ENCODE measurements at places on chromosomes 11 and 22.

DNA sequence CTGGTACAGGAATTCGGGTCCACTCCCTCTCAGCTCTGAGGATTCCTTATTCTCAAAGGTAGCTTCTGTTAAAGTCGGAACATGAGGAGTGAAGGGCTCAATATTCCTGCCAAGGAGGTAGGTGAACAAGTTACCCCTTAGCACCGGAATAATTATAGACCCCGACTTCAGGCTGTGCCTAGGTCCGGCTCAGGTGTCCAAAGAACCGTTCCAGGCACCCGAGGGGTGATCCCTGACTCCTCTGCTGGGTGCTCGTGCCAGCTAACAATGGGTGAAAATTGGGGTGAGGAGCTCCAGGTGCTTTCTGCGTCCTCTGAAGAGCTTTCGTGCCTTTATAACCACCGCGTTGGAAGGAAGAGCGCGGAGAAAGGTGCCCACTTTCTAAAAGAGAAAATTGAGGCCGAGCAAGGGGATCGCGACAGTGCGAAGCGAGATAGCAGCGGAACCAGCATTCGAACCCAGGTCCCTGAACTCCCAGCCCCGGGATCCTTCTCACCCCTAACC lies 393 bp downstream of the CYB561A3 start:
- no peak for DNase-seq

DNA sequence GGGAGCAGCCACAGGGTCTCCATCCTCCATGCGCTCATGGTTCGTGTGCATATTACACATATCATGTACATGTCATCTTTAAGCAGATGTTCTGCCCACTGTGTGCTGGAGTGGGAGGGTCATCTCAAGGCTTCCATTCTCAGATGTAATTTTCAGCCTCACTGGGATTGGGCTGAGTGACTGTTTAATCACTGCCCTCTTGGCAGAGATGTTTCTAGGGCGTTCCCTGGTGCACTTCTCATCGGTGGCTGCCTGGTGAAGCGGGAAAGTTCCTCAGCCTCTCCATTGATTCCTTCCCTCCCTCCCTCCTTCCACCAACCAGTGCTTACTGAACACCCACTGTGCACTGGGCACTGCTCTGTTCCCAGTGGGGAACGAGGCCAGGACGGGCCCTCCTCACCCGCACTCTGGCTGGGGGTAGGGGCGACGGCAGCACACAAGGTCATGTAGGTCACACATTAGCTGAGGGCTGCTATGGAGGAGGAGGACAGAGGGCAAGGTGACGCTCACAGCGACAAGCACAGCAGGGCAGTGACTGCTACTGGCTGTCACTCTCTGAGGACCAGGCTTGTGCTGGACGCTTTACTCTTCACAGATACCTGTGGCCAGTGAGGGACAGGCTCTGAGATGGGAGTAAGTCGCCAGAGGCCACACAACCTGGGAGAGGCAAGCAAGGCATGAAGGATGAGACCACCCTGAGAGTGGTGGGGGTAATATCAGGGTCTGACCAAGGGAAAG lies 22.9 kb downstream of the GNAZ start:
- DNase-seq: no peak

DNA sequence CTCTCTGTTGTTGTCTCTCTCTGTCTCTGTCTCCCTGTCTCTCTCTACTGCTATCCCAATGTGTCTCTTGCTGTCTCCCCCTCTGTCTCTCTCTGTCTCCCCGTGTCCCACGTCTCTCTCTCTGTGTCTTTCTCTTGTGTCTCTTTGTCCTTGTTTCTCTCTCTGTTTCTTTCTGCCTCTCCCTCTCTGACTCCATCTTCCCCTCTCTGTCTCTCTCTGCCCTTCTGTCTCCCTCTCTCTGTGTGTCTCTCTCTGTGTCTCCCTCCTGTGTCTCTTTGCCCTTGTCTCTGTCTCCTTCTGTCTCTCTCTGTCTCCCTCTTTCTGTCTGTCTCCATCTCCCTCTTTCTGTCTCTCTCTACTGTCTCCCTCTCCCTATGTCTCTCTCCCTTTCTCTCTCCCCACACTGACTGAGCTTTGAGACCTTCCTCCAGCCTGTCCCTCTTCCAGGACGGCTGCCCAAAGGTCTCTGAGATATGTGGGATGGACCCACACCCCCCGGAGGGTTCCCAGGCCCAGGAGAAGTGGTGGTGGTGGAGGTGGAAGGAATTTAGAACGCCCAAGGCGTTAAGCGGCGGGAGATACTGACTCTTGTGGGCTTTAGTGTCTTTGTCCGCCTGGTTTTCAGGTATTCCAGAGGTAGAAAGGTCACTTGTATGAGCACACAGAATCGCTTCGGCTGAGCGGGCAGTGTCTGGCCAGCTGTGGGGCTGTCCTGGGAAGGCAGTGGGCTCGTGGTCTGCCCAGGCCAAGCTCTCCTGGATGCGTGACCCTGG lies 65.5 kb upstream of the CCND1 start:
- no peak for DNase-seq

DNA sequence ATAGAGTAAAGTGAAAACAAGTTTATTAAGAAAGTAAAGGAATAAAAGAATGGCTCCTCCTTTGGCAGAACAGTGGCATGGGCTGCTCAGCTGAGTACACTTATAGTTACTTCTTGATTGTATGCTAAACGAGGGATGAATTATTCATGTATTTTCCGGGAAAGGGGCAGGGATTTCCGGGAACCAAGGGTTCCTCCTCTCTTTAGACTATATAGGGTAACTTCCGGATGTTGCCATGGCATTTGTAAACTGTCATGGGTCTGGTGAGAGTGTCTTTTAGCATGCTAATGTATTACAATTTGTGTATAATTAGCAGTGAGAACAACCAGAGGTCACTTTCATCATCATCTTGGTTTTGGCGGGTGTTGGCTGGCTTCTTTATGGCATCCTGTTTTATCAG lies 23.5 kb upstream of the SPTY2D1 start:
- DNase-seq: no peak

DNA sequence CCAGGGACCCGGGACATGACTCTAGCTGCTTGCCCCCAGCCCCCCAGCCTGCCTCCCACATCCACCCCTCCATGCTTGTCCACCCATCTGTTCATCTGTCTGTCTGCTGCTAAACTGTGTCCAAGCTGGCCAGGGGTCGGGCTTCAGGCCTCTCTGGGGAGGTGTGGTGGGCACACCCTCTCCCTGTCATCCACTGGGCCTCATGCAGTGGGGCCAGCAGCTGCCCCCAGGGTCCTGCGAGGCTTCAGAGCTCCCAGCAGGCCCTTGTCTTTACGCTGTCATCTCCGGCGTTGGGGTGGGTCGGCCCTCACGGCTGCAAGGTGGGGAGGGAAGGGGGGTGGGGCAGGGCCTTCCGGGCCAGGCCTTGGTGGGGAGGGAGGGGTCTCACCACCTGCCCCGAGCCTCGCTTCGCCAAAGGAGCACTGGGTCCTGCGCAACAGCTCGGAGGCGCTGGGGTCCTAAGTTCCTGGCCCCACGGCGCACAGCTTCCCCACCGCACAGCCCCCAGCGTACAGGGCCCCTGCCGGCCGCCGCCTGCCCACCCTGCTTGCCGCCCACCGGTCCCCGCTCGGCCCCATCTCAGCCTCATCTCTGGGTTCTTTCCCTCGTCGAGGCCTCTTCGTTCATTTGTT lies 26.7 kb downstream of the MOB2 start:
- no peak for DNase-seq

DNA sequence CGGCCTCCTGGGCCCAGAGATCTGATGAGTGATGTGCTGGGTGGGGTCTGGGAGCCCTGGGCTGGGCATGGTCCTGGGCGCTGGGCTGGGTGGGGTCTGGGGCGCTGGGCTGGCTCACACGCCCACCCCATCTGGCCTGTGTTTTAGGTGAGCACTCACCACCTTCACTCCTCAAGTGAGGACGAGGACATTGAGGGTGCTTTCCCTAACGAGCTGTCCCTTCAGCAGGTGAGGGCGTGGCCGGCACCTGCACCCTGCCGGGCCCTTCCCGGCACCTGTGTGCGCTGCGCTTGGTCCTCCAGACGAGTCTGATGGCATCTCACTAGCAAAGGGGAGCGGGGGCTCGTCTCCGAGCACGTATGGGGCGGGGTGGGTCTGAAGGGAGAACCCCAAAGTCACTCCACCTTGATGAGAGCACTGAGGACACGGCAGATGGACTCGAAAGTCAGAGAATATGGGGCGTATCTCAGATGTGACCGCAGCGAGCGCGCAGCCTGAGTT lies 37.9 kb downstream of the SBF1 start:
- no peak for DNase-seq

DNA sequence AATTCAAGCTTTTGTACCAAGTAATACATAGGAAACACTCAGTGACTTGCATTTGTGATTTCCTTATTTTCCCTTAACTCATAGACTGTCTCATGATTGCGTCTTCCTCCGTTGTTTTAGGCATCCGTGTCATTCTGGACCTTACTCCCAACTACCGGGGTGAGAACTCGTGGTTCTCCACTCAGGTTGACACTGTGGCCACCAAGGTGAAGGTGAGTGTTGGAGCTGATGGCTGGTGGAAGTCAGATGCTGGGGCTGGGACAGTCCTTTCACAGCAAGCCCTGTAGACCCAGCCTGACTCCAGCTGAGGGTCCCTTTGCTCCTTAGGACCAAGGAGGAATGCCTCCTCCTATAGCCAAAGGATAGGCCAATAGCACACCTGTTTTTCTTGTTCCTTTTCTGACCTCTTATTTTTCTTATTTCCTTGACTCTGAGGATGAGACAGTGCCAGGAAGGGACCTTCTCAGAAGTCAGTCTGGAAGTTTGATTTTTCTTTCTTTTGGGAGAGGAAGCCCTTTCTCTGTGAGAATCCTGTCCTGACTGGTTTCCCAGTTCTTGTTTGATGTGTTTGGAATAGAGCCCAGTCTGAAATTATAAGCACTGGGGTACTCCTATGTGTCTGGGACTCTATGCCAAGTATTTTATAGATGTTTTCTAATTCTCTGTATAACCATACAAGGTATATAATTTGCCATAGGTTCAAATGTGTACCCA lies 2.2 kb downstream of the SLC3A2 start:
- DNase-seq: no peak

- DNase-seq: no peak
Observed at GRCh38 chr11:67027943-67028542, 5.1 kb downstream of the SYT12 start.

DNA sequence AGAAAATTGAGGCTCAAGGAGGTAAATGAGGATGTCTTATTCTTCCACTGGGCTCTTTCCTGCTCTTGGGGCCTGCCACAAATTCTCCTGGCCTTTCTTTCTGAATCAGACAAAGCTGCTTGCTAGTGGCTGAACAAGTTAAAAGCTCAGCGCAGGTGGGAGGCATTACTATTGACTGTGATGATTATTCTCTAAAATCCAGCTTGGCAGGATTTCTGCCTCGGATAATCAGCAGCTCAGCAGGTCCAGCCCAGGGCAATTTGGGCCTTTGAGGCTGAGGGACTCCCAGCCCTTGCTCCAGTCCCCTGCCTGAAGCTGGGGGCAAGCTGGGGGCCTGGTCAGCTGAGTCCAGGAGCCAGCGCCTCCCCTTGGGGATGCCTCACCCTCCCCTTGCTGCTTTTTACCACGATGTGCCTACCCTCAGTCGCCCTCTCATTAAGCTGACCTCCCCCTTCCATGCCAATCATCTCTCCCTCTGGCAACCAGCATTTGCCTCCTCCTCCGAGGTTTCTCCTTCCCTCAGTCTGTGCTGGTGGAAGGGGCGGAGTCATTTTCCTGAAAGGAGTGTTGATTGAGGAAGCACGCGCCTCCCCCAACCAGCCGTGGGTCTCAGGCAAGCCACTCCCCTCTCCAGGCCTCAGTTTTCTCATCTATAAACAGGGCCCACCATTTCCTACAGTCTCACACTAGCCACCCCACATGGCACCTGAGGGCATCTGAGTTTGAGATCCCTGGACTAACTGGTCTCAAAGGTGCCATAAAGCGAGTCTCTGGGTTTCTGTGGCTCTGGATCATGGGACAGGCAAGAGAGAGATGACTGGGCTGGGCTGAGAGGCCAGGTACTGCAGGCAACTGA lies 60.6 kb upstream of the PRDM11 start:
- no peak for DNase-seq

DNA sequence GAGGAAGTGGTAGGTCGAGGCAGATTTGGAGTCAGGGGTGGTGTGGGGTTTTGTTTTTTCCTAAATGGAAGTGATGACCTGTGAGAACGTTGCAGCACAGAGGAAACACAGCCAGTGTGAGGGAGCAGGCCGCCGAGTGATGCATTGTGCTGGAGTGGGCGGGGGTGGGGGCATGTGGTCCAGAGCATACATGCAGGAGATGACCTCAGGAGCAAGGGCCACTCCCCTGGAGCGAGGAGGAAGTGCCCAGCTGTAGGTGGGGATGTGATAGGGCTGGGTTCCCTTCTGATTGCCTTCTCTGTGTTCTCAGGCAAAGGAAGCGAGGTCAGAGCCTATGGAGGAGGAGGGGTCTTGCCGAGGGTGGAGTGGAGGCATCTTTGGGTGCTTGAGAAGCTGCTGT lies 81.4 kb downstream of the PPP6R3 start:
- DNase-seq: no peak

DNA sequence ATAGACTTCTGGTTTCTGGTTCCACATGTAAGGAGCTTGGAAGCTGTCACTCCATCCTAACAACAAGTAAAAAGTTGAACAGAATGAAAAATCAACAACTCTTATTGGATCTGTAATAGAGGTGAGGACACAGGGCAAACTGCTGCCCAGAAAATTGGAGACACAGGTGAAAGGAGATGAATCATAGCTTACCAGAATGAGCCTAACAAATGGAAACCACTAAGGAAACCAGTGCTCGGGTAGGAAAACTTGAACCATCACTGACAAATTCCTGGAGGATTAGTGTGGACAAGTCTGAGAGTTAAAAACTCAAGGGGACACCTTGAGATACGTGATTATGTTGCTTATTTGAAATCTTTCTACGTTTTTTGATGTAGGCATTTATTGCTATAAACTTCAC lies 52.1 kb downstream of the GDPD4 start:
- DNase-seq: no peak

DNA sequence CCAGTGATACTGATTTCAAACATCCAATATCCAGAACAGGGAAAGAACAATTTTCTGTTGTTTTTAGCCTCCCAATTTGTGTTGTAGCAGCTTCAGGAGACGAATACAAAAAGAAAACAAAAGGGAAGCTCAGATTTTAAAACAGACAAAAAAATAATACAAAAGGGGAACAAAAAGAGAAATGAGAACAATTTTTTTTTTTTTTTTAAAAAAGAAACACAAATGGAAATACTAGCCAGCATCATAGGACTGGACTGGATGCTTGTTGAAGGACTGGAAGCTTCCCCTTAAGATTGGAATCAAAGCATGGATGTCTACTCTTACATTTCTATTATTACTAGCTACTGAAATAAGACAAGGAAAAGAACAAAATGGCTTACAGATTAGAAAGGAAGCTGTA lies 46.5 kb upstream of the SORL1 start:
- no peak for DNase-seq

Measured in HL-60 (cell line).